SW480 (cell line): ENCODE measurements at places on chromosomes 12 and 14.
A peak's percentile ranks its signal among the peaks of the same experiment; 100 is the strongest.

GRCh38 chr12:25377469-25378177, 126.9 kb upstream of the KRAS start:
- DNase-seq = peak; percentile 51

DNA sequence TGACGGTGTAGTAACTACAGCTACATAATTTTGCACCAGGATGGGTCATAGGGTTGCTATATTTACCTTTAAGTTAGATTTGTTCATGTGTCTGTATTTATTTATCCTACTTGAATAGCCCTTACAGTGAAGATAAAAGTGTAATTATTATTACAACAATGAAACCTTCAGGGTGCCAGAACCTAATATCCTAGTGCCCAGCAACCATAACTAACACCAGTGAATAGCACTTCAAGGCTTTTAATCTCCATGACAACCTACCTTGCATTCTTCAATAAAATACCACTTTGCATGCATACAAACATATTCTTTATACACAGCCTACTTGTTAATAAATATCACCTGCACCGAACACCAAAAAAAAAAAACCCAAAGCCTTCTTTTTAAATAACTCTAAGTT, 58.7 kb upstream of the G2E3 start:
- no peak for DNase-seq

- peak; percentile 13 for DNase-seq
These were observed 27.0 kb downstream of the MAP3K9 start for GRCh38 chr14:70782361-70782760.

GRCh38 chr14:50792051-50792477, 38.9 kb downstream of the NIN start:
- no peak for DNase-seq

DNA sequence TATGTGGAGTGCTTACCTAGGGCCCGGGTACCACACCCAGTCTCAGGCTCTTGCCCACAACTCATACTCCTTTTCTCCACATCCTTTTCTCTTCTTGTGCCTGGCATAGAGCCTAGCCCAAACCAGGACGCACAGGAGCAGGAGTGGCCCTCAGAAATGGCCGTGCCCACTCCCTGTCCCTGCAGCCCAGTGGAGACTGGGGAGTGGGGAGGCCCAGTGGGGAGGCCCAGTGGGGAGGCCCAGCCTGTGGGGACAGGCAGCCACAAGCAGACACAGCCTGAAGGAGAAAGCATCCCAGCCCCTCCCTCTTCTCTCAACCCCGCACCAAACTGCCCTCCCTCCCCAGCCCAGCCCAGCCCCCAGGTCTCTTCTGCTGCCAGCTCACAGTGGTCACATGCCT, 196.8 kb downstream of the KIF26A start:
- no peak for DNase-seq

GRCh38 chr12:9404031-9404430, 195.8 kb upstream of the PZP start:
- no peak for DNase-seq

DNA sequence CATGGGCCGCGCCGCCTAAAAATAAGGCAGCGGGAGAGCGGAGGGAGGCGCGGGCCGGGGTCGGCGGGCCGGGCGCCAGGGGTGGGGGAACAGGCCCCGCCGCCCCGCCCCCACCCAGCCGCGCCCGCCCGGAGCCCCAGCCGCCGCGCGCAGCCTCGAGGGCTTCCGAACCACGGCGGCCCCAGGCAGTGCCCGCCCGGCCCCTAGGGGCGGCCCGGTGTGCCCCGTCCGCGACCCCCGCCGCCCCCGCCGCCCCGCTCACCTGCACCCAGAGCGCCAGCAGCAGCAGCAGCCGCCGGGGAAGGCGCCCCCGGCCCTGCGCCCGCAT, 519 bp downstream of the JAG2 start:
- DNase-seq = no peak

GRCh38 chr14:61769893-61770292, 7.7 kb downstream of the SNAPC1 start:
- no peak for DNase-seq

GRCh38 chr12:120235369-120236323, 29.9 kb downstream of the PXN start:
- DNase-seq = no peak

- DNase-seq = peak; percentile 56
These were observed 14.6 kb upstream of the RBM19 start for GRCh38 chr12:113980537-113981337.

DNA sequence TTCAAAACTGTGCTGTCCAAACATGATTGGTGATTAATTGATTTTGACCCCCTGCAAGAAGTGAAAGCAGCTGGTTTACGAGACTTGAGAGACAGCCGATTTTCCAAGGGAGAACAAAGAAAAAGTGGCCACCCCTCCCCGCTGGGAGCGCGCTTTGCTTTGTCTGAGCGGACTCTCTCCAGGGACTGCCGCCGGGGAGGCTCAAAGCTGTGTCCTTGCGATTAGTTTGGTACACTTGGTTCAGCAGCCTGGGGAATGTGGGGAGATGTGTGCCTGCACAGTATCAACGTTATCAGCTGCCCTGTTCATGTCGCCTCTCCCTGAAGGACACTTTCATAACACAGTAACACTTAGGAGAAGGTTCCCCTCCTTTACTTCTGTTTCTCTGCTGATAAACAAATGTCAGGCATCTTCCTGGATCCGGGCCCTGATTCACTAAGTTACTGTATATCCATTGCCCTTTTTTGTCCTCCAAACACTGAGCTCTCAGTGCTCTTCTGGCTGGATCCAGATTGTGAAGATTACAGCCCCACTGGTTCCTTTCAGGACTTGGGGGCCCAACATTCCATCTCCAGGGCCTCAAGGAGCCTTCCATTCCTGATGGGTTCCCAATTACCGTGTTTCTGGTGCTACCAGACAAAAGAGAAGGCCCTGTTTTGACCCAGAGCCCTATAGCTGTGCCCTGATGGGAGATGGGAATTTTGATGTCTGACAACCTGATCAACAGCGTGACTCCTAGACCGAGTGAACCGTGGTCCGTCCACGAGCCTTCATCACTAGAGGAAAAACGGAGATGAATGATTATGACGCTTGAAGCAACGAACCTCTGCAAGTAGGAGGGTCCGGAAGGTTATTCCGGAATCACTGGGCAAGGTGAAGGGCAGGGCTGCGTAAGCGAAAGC, 31.7 kb upstream of the TUBA1C start:
- no peak for DNase-seq

GRCh38 chr12:89129167-89129870, 223.0 kb downstream of the DUSP6 start:
- no peak for DNase-seq

GRCh38 chr12:68378872-68379606, 46.9 kb upstream of the MDM1 start:
- no peak for DNase-seq

GRCh38 chr14:105098316-105098715, 33.1 kb upstream of the GPR132 start:
- DNase-seq = no peak
